Mesenchymal stem cell (in vitro differentiated cells and primary cell): ENCODE measurements at places on chromosomes 13 and 19.

DNA sequence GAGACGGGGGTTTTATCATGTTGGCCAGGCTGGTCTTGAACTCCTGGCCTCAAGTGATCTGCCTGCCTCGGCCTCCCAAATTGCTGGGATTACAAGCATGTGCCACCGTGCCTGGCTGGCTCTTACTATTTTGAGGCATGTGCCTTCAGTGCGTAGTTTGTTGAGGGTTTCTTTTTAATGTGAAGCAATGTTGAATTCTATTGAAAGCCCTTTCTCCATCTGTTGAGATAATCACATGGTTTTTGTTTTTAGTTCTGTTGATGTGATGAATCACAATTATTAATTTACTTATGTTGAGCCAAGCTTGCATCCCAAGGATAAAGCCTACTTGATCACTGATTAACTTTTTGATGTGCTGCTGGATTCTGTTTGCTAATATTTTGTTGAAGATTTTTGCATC lies 290.9 kb downstream of the KCNRG start:
- no peaks in the 10 kb centered on the region for H3K4me1 ChIP-seq
- no peak overlapping the region for H3K27ac ChIP-seq
- no peaks in the 10 kb centered on the region for H3K27me3 ChIP-seq
- no peak for DNase-seq

DNA sequence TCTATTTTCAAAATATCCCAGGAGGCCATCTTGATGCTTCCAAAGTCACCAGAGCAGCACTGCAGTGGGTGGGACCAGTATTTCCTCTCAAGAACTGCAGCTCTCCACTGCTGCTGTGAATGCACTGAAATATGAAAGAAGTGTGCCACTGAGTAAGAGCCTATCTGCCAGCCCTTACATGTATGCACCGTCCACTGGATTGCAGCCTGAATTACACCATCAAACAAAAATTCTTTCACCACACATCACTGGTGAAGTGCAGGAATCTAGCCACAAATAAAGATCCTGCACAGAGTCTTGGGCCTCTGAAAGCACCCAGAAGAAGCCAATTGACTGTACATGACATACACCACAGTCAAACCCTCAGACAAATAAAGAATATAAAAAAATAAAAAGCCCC lies 249.0 kb downstream of the LHFPL6 start:
- no peaks in the 10 kb centered on the region for H3K36me3 ChIP-seq
- H3K27me3 ChIP-seq: no peaks in the 10 kb centered on the region
- H3K4me1 ChIP-seq: no peaks in the 10 kb centered on the region
- no peak overlapping the region for H3K27ac ChIP-seq
- H3K4me3 ChIP-seq: no peak overlapping the region

DNA sequence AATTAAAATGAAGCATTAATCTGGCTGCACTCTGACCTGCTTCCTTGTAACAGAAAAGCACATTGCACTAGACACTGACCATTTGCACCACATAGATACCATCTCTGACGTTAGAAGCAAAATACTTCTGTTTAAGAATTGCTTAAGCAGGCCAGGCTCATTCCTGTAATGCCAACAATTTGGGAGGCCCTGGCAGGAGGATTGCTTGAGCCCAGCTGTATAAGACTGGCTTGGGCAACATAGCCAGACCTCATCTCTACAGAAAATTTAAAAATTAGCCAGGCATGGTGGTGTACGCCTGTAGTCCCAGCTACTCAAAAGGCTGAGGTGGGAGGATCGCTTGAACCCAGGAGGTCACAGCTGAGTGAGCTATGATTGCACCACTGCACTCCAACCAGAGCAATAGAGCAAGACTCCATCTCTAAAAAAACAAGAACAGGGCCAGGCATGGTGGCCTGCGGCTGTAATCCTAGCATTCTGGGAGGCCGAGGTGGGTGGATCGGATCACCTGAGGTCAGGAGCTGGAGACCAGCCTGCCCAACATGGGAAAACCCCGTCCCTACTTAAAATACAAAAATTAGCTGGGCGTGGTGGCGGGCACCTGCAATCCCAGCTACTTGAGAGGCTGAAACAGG lies 7.0 kb upstream of the TLE6 start:
- peak; percentile 53 for DNase-seq
- H3K27me3 ChIP-seq: peaks cover 4% of the 10 kb centered on the region
- H3K4me3 ChIP-seq: no peak overlapping the region
- no peaks in the 10 kb centered on the region for H3K36me3 ChIP-seq

DNA sequence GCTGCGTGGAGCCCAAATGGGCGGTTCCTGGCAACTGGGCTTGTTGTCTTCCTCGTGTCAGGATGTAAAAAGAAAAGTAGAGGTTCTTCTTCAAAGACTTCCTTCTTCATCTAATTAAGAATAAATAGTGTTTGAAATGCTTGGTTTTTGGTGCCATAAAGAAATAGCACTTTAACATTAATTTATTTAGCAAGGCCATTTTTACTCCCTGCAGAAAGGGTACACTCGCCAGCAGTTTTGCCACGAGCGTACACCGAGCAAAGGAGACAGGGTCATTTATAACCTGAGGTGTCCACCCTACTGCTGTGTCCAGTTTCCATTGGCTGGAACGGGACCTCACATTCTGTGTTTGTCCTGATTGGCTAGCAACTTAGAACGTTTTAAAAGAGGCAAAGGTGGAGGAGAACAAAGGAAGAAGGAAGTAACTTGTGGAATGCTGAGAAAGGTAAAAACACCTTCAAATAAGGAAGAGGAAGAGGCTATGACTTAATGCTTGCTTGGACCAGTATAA lies 21.8 kb upstream of the OR10H1 start:
- DNase-seq: no peak
- no peak overlapping the region for H3K27ac ChIP-seq
- H3K27me3 ChIP-seq: no peaks in the 10 kb centered on the region
- H3K36me3 ChIP-seq: no peaks in the 10 kb centered on the region

GRCh38 chr19:11673608-11674041 lies 65.1 kb downstream of the ZNF823 start:
- no peaks in the 10 kb centered on the region for H3K4me1 ChIP-seq
- H3K27ac ChIP-seq: no peak overlapping the region
- peak overlapping the region; percentile 68 for H3K4me3 ChIP-seq
- peaks cover 9% of the 10 kb centered on the region for H3K36me3 ChIP-seq

DNA sequence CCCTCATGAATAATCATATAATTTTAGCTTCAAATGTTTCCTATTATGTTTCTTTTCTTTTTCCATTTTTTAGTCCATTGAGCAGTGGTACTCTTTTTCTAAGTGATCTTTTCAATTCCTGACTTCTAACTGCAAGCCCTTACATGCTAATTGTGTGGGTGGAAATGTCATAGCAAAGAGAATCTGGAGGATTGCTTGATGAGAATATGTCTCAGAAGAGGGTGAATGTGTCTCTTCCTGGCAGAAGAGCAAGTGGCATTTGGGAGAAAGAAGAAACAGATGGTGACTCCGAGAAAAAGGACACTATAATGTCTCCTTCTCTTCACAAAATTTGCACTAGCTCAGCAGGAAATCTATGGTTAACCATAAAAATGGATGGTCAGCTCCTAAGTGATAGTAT lies 2320.0 kb downstream of the PCDH9 start:
- H3K36me3 ChIP-seq: no peaks in the 10 kb centered on the region
- peaks cover 1% of the 10 kb centered on the region for H3K4me1 ChIP-seq
- no peak overlapping the region for H3K4me3 ChIP-seq
- no peaks in the 10 kb centered on the region for H3K27me3 ChIP-seq
- no peak for DNase-seq

GRCh38 chr13:114135731-114136171 lies 3.3 kb upstream of the RASA3 start:
- no peak for DNase-seq
- no peak overlapping the region for H3K27ac ChIP-seq
- H3K27me3 ChIP-seq: peaks cover under 1% of the 10 kb centered on the region

- DNase-seq: peak; percentile 63
- H3K4me1 ChIP-seq: peaks cover 2% of the 10 kb centered on the region
- H3K27me3 ChIP-seq: no peaks in the 10 kb centered on the region
- no peak overlapping the region for H3K27ac ChIP-seq
- H3K4me3 ChIP-seq: peak overlapping the region; percentile 87
- H3K36me3 ChIP-seq: no peaks in the 10 kb centered on the region
Measured at GRCh38 chr13:50910485-50910805, 854 bp downstream of the RNASEH2B start.

DNA sequence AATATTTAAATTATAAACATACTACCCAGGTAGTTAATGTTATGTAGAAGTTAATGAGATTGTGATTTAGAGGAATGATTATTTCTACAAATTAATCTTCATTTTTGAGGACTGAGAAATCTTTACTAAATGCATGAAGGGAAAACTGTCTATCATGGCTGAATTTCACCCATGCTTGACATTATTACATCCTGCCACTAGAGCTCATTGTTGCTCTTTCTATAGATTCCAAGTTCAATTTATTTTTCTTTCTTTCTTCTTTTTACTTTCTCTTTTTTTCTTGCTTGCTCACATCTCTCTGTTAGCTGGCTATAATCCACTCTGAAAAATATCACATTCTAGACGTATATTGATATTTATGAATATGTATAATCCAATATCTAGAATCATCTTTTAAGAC lies 505.0 kb upstream of the KLHL1 start:
- no peaks in the 10 kb centered on the region for H3K4me1 ChIP-seq
- peak; percentile 13 for DNase-seq
- no peak overlapping the region for H3K4me3 ChIP-seq
- no peak overlapping the region for H3K27ac ChIP-seq

- H3K27me3 ChIP-seq: no peaks in the 10 kb centered on the region
- no peaks in the 10 kb centered on the region for H3K36me3 ChIP-seq
- no peak overlapping the region for H3K27ac ChIP-seq
- no peak overlapping the region for H3K4me3 ChIP-seq
Measured at GRCh38 chr19:39953915-39954314, 17.1 kb upstream of the PSMC4 start.

DNA sequence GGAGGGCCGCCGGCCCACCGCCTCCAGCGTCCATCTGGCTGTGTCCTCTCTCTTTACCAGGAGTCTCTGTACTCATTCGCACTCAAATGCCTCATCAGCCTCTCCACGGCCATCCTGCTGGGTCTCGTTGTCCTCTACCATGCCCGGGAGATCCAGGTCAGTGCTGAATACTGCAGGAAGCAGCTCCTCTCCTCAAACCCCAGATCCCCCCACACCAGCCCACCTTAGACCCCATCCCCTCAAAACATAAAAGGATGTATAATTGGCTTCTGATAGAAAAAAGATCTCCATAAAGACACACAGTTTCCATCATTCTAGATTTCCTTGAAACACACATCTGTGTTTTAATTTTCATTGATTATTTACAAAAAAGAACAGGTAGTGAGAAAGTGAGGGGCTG lies 8.1 kb downstream of the KCNN1 start:
- peaks cover 41% of the 10 kb centered on the region for H3K27me3 ChIP-seq
- H3K4me3 ChIP-seq: no peak overlapping the region
- H3K4me1 ChIP-seq: no peaks in the 10 kb centered on the region
- no peaks in the 10 kb centered on the region for H3K36me3 ChIP-seq

- H3K36me3 ChIP-seq: no peaks in the 10 kb centered on the region
- H3K27me3 ChIP-seq: no peaks in the 10 kb centered on the region
- H3K4me3 ChIP-seq: no peak overlapping the region
- DNase-seq: no peak
- H3K4me1 ChIP-seq: no peaks in the 10 kb centered on the region
Measured at GRCh38 chr13:38868870-38869269, 121.8 kb downstream of the STOML3 start.

DNA sequence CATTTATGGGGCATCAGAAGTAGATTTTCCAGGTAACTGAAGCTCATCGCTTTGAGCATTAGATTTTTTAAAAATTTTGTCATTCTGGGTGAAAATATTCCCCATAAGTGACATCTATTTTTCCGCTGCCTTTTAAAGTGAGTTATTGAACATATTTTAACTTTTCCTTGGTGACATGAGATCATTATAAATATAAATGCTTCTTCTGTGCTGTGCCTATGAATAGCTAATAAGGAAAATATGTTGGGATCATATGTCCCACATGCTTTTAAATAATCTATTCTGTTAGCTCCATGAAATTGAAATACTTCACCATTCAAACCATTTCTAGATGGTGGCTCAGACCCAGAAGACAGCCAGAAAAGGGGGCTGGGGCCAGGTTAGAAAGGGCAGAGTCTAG lies 14.1 kb downstream of the ATP7B start:
- H3K4me3 ChIP-seq: no peak overlapping the region
- H3K27ac ChIP-seq: no peak overlapping the region
- peaks cover 49% of the 10 kb centered on the region for H3K27me3 ChIP-seq
- H3K4me1 ChIP-seq: peaks cover 7% of the 10 kb centered on the region
- no peak for DNase-seq
- H3K36me3 ChIP-seq: no peaks in the 10 kb centered on the region

DNA sequence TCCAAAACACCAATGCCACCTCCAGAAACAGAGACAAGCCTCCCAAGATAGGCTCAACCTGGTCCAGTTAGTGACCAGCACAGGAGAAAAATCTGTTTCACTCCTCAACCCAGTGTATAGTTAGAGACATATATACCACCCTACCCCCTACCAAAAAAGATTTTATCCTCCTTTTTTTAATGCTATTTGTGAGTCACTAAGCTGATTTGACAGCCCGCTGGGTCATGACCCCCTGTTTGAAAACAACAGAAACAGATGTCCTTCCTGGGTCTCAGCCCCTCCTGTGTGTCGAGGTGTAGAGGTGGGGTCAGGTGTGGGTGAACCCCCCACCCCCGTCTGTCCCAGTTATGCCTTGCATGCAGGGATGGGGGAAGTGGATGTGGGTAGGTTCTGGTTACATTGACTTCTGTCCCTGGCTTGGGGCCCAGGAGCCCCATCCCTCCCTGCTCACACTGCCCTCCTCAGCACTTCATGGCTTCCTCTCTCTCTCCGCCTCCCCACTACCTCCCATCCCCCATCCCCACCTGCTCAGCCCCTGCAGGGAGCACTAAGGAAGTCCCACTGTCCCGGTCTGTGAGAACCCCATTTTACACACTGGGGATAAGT lies 14.0 kb upstream of the TOMM40 start:
- H3K27ac ChIP-seq: no peak overlapping the region
- peaks cover 85% of the 10 kb centered on the region for H3K36me3 ChIP-seq
- peaks cover 25% of the 10 kb centered on the region for H3K4me1 ChIP-seq
- no peak overlapping the region for H3K4me3 ChIP-seq
- no peak for DNase-seq

GRCh38 chr19:2523630-2524311 lies 47.8 kb downstream of the GADD45B start:
- H3K4me1 ChIP-seq: peaks cover 35% of the 10 kb centered on the region
- H3K36me3 ChIP-seq: no peaks in the 10 kb centered on the region
- H3K4me3 ChIP-seq: no peak overlapping the region
- H3K27ac ChIP-seq: peak overlapping the region; percentile 88
- peak; percentile 66 for DNase-seq
- H3K27me3 ChIP-seq: no peaks in the 10 kb centered on the region

- H3K4me3 ChIP-seq: no peak overlapping the region
- peaks cover 80% of the 10 kb centered on the region for H3K36me3 ChIP-seq
- peaks cover 1% of the 10 kb centered on the region for H3K4me1 ChIP-seq
- no peak for DNase-seq
- no peaks in the 10 kb centered on the region for H3K27me3 ChIP-seq
Measured at GRCh38 chr13:27259831-27260230, 8.5 kb downstream of the RPL21 start.

DNA sequence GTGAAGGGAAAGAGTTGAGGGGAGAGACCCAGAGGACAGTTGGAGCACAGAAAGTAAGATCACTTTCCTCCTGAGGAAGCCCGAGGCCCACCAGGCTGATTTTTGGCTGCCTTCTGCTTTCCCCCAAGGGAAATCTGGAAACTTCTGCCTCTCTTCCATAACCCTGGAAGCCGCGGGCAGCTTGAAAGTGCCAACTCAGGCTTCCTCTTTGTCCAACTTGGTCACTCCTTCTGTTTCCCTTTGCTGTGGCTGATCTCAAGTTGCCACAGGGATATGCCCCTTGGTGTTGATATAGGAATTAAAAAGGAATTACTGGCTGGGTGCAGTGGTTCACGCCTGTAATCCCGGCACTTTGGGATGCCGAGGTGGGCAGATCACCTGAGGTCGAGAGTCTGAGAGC lies 5.7 kb upstream of the CD70 start:
- no peak overlapping the region for H3K27ac ChIP-seq
- H3K36me3 ChIP-seq: no peaks in the 10 kb centered on the region
- H3K4me1 ChIP-seq: no peaks in the 10 kb centered on the region
- peaks cover 10% of the 10 kb centered on the region for H3K27me3 ChIP-seq
- no peak for DNase-seq
